Mesothelial cell of epicardium (in vitro differentiated cells): ENCODE measurements at places on chromosomes 16 and 17.

DNA sequence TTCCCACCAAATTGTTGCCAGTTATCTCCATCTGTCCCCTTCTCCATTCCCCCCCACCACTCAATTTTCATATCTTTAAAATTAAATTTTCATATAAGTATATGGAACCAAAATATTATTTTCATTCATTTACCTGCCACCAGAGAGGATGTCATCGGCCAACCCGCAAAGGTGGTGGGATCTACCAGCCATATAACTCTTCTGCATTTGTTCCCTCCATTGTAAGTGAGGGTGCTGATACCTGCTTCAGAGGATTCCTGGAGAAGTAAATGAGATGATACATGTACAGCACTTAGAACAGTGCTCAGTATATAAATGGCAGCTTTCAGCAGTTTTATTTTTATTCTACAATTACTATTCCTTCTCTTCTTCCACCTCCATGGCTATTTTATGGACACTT is 15.0 kb downstream of the HLF start:
- DNase-seq = no peak

DNA sequence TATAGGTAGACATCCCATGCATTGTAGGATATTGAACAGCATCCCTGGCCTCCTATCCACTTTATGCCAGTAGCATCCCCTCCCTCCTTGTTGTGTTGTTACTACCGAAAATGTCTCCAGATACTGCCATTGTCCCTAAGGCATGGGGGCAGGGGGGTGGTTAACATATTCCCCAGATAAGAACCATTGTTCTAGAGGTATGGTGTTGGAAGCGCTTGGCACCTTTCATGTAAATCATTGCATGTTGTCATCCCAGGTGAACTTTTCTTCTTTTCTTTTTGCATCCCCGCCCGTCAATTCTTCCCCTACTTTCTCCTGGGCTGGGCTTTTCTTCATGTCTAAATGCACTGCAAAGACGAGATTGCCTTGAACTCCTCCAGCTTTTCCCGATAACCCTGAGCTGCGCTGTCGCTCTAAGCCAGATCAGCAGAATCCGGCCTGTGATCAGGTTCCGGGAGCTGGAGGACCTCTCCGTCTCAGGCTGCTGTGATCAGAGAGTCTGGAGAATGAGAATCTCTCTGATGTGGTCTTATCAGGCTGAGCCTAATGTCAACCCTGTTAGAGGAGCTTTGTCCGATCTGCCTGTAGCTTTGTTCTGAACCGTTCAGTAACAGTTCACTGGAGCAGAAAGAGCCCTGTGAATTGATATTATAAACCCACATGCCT is 76.2 kb downstream of the RBFOX1 start:
- no peak for DNase-seq

- DNase-seq = no peak
Measured at GRCh38 chr16:85717393-85718152, 28.8 kb upstream of the GINS2 start.

GRCh38 chr16:25141648-25142047 is 30.1 kb downstream of the LCMT1 start:
- no peak for DNase-seq

GRCh38 chr16:19304750-19305149 is 19.2 kb downstream of the CLEC19A start:
- no peak for DNase-seq

- no peak for DNase-seq
Measured at GRCh38 chr17:9479964-9480363, 95.7 kb downstream of the STX8 start.

DNA sequence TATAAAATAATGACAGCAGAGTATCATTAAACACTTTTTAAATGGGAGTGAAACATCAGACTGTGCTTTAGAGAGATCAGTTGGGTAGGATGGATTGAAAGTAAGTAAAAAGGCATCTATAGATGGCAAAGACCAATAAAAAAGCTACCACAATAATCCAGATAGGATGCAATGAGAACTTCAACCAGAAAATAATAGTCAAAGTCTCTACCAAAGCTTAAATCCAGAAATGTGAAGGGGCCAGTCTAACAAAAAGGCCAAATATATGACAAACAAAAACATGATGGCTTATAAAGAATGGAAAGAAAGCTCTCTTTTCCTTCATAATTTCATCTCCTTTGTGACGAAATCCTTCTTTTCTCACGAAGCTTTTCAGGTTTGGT is 12.3 kb downstream of the KANSL1 start:
- no peak for DNase-seq

DNA sequence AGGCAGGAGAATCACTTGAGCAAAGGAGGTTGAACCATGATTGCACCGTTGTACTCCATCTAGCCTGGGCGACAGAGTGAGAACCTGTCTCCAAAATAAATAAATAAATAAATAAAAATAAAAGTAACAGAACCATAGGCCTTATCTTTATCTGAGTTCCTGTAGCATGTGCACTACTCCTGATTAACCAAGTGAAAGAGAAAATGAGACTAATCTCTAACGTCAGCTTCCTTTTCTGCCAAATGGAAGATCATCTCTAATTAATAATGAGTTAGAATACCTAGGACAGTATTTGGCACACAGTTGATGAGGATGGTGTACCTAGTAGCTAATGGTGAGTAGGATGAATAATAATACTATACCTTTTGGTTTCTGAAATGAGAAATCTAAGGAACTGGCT is 520.4 kb downstream of the WWOX start:
- DNase-seq = no peak

DNA sequence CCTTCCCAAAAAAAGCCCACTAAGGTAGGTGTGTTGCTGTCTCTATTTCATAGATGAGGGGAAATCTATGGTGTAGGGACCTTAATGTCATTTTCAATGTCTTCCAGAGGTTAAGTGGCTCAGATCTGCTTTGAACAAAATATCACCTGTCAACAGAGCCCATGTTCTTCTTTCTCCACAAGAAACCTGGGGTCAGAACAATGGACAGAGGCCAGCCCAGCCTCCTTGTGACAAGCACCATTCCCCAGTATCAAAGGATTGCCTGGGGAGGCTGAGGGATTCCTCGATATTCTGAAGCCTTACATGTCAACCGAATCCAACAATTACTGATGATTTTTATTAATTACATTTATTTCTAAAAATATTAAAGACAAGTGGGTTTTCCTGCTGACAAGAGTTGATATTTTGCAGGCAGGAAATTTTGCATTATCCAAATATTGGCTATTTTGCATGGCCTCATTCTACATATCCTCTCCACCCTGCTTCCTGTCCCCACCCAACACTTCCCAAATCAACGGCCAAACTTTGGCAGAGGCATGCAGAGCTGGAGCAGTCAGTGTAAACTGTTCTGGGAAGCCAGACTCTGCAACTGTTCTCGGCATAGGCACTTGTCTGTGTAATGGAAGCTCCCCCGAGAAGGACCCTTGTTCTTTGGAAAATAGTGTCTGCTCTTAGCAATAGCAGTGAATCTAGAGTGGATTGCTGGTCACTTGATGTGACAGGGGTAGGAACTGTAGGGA is 281.5 kb downstream of the HS3ST3A1 start:
- no peak for DNase-seq

DNA sequence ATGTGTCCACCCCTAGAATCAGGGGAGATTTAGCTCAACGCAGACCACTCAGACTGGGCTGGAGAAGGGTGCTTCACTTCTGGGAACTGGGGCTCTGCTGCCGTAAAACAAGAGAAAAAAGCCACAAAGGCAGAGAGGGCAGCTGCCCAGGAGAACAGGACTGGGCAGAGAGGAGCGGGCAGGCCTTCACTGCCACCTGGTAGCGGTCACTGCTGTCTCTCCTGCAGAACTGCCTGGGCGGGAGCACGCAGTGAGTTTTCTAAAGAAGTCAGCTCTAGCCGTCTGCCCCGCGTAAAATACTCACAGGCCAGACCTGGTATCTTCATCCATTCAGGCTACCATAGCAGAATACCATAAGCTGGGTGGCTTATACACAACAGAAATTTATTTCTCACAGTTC is 103.8 kb downstream of the AMFR start:
- no peak for DNase-seq

DNA sequence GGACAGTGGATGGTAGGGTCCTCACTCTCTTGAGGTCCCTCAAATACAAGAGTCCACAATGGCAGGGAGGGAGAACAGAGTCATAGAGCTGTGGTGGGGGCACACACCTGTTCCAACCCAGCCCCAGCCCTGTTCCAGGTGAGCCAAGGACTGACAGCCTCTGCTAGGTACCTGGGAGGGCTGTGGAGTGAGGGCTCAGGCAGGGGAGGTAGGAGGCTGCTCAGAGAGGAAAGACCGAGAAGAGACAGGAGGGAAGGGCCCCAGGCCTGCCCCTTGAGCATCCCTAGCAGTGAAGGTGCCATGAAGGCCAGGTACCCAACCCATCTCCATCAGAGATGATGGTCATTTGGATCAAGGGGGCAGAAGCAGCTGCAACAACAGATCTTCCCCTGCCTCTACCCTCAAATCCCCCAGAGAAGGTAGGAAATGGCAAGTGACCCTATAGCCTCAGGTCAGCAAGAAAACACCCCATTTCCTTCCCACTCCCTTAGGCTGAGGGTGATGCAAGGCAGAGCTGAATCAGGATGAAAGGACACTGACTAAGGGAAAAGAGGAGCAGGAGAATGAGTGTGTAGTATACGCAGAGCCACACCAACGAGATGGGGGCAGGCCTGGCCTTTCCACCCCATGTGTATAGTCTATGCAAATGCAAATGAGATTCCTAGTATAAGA is 28.6 kb downstream of the CD300LG start:
- DNase-seq = no peak

- DNase-seq = no peak
Measured at GRCh38 chr17:79778504-79779083, 646 bp downstream of the CBX2 start.

GRCh38 chr17:66904760-66905624 is 59.5 kb upstream of the CACNG4 start:
- DNase-seq = peak; percentile 45

DNA sequence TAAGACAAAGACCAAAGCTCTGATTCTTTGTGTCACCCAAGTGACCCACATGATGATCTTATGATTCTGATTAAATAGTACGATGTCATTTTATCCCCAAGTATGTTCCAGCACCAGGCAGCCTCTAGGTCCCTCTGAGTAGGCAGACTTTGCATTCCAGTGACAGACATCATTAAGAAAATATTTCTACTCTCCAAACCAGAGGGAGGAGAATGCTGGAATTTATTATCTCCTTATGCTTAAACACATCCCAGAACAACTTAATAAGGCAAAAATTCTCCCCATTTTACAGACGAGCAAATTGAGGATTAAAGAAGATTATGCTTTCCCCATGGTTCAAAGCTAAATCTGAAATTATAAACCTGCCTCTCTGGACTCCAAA is 192.8 kb upstream of the CDH11 start:
- no peak for DNase-seq

DNA sequence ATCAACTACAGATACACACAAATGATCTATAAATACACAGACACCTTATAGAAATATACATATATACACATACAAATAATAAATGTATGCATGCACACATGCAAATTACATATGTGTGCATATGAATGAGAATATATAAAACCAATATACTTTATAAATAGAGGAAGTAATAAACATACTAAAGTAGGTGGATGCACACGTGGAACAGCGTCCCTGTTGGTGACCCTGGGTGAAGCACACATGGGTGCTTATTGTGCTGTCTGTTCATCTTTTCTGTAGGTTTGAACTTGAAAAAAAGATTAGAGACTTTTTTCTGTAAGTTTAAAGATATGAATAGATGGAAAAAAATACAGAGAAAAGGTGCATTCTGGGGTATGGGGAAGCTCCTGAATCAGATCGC is 111.3 kb downstream of the SDR42E1 start:
- DNase-seq = no peak
